Stimulated activated CD4-positive, alpha-beta T cell treated with anti-CD3 and anti-CD28 coated beads, Interleukin-1b, Interleukin-23, amount 100 ng/mL, for 1 hour (primary cell): ENCODE measurements at places on chromosomes 7 and 10.

DNA sequence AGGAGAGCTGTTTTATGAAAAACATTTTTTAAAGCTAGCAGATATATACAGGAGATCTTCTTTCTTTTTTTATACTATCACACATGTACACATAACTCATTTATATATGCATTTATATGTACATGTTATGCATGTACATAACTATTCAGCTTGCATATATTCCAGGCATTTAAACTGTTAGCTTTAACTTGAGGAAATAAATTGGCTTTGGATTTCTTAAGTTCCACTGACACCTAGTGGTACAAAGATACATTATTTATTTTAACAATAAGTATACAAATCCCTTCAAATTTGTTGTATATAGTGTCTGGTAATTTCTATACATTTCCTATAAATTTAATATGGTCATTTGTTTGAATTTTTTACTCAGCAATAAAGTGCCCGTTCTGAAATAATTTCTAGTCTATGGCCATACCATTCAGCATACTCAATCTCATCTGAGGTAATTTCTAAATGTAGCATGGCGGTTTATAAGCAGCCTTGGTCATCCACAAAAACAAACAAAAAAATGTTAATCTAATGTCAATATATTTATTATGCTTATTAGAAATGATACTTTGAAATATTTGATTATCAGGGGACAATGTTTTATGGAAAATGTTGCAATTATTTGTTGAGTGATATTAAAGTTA lies 11.6 kb downstream of the ZDHHC6 start:
- no peak for DNase-seq

DNA sequence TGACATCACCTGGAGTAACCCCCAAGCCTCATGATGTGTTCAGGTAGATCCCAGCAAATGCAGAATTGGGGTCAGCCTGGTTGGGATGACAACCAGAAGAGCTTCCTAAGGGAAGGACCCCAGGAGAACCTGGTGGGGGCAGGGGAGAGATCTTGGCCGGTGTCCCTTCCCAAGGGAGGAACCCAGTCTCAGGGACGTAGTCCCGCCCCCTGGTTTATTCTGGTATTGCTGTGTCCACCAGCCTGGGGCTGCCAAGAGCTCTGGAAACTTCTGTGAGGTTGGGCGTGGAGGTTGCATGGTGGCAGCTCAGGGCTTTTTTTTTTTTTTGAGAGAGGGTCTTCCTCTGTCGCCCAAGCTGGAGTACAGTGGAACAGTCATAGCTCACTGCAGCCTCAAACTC lies 19.4 kb downstream of the GTF2IRD1 start:
- no peak for DNase-seq

GRCh38 chr10:33306126-33306525 lies 28.3 kb downstream of the NRP1 start:
- DNase-seq = no peak

- DNase-seq = no peak
Measured at GRCh38 chr10:63798599-63799498, 277.6 kb downstream of the REEP3 start.

DNA sequence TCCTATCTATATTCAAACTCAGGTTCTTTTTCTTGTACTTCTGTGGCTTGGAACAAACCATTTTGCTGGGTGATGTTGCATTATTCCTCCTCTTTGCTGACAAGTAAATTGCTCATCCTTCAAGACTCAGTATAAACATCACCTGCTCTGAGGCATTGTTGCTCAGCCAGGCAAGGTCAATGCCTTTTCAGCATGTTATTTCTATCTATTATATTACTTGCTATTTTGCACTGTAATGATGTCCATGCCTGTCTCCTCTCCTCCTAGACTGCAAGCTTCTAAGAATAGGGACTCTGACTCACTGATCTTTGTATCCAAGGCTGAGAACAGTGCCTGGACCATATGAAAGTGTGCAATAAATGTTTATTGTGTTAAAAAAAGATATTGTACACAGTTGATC lies 293.8 kb downstream of the RNLS start:
- no peak for DNase-seq

DNA sequence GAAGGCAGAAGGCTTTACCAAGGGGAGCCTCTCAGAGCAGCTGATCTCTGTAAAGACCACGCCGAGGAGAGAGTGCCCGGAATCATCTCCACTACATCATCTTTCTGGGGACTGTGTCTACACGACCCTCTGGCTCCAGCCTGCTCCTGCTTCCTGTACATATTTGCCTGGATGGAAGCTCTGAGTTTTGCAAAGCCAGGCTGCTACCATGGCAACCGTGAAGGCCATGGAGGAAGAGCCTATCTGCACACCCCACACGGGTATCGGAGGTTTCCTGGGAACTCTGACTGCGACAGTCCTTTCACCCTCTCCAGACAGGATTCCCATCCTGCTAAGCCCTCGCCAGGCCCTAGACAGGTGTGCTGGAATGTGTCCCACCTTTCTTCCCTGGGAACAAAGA lies 83.4 kb upstream of the TNRC18 start:
- DNase-seq = no peak

- DNase-seq = no peak
Measured at GRCh38 chr7:132270517-132270916, 305.8 kb downstream of the PLXNA4 start.

DNA sequence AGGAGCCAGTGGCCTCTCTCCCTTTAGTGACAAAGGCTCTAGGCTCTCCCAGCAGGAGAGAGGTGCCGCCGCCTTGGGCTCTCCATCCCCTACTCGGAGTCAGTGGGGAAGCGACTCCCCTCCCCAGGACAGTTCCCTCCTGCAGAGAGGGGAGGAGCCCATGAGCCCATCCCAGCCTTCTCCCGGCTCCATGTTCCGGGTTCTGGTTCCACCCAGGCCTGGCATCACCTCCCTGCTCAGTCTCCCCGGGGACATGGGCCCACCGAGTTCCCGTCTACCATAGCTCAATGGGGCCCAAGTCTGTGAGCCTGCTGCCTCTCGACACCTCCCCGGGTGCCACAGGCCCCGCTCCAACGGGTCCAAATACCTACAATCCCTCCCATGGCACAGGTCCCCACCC lies 66.5 kb upstream of the DNAAF5 start:
- no peak for DNase-seq

GRCh38 chr7:103447073-103447960 lies 1.3 kb upstream of the SLC26A5 start:
- no peak for DNase-seq

DNA sequence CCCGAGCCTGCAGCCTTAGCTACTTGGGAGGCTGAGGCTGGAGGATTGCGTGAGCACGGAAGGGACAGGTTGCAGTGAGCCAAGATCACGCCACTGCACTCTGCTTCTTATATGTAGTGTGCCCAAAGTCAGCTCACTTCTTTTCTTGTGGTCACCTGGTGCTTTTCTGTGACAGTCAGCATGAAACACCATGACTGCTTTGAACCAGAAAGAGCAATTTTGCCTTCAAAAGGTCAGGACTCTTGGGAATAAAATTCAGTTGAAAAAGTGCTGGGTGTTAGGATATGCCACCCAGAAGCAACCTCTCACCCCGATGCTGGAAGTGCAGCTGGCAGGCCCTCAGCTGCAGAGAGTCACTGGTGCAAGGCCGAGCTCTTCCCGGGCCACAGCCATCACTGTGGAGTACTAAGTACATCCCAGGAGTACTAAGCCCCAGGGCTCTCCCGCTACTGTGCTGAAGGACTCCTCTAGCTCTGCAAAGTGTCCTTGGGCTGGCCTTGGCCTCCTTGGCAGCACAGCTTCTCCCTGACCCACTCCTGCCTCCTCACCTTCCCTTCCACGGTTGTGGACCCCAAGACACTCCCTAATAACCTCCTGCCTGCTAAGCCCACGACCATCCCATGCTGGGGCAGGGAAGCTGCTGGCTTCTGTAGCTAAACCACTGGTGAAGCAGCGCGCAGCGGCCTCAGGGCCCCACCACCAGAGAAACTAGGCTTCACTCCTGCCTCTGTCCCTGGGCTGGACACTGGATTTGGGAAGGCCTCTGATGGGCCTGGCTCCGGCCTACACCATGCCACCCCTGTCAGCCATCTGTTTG lies 17.6 kb upstream of the GDI2 start:
- no peak for DNase-seq

DNA sequence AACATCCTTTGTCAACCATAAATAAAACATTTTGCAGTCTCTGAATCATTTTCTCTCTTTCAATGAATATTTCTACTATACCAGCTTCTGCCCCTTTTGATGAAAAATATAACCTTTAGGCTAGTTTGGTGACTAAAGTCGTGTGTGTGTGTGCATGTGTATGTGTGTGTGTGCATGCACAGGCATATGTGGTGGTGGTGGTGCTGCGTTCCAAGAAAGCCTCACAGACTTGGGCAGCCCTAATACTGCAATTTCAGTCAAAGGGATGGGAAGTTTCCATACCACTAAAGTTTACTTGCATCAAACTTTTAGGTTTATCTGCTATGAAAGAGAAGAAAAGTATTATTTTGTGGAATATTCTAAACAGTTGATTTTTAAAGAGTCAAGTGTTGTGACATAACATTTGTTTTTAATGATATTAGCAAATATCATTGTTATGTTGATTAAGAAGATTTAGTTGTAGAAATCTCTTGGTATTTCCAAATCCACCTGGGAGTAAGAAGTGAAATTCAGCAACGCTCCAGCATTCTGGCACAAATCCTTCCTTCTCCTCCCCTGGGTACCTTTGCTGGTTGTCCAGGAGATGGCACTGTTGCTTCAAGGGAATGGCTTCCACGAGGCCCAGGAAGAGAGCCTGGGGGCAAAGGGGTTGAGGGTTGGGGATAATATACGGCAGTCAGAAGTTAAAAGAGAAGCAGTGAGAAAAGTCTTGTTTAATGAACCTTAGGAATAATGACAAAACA lies 41.5 kb downstream of the ASB4 start:
- DNase-seq = no peak

DNA sequence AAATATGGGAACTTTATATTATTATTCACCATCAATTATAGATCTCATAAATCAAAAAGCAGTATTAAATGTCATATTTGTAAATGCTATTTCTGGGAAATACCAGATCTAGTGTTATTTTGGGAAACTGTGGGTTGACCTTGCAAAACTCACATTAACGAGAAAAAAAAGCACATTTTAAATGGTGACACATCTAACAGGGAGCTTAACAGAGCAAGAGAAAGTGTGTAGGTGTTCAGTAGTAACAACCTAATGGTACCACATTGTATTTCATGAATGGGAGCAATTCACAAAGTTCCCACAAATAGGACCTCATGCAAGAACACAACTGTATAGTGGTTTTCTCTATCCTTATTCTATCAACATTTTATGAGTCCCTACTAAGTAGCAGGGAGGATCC lies 26.2 kb upstream of the HDAC9 start:
- no peak for DNase-seq

DNA sequence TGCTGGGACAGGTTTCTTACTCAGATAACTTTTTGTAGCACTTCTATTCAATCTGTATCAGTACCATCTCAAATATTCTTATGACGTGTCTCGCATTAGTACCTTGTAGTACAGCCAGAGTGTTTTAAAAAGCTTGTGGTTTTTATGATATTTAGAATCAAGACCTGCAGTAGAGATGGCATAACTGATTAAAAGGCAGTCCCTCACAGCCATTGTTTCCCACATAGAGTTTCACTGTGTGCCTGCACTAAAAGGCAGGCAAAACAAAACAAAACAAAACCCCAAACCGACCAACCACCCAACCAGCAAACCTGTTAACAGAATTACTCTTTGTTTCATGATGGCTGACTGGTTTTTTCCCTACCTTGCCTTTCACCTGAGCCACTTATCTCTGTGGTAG lies 221.3 kb upstream of the DGKB start:
- no peak for DNase-seq
